ENCODE measurements at places on chromosomes 12 and 14.

DNA sequence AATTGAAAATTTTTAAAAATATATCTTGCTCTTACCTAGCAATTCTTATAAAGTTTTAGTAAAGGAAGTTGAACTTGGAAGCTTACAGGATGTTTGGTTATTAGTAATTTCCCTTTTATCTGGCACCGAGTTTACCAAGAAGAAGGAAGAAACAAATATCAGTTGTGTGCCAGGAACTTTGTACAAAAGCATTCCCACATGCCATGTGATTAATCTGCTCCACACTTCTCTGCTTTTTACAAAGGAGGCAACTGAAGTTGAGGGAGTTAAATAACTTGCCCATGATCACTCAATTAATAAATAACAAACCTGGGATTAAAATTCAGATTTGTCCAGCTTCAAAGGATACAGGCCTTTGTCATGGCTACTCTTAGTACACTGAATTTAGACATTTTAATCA lies 122.5 kb upstream of the BCAT1 start:
- DNase-seq: peak; percentile 45

- no peak for DNase-seq
These were observed 17.6 kb upstream of the GPR33 start for GRCh38 chr14:31505411-31505810.

DNA sequence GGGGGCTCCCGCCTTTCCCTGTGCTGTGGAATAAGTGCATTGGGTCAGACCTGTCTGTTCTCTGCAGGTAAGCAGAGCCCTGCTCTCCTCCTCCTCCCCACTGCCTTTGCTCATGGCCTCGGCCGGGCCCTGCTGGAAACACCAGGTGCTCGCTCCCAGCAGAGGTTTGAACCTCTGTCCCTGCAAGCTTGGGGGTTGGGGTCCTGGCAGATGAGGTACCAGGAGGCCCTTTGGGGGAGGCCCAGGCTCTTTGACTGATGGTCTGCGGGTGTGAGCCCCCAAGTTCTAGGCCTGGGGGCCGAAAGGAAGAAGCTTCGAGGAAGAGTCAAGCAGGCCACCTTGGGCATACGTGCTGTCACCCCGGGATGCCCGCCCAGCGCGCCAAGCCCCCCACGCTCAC lies 22.1 kb upstream of the CEP170B start:
- DNase-seq: no peak

DNA sequence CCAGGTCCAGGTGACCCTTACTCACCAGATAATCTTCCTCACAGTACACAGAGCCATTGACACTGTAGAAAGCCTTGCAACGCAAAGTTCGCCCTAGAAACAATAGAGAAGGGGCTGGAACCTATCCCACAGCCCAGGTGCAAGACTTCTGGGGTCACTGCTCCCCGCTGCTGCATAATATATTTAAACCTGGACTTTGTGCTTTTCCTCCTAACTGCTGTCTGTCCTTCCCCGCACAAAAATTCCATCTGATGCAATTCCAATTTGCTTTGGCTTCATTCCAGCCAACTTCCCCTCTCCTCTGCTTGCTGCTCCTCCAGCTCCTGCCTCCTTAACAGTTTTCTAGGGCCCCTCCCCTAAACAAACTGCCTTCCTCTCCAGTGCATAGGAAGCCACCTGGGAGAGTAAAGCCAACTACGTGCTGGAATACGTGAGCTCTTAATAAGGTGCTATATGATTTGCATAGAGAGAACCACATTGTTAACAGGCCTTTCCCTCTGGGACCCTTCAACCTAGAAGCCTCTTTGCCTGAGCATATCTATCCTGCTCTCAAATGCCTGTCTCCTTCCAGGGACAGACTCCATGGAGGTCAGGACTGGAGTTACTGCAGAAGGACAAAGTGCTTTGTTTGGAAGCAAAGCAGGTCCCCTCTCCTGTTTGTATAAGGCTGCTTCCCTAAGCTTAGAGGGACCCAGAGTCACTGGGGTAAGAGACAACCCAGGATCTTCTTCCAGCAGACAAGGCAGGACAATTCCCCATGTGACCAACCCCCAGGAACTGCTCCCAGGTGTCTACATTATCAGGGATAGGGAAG lies 5.5 kb downstream of the AJUBA start:
- no peak for DNase-seq

- peak; percentile 57 for DNase-seq
These were observed 83.8 kb downstream of the NRXN3 start for GRCh38 chr14:78253986-78254385.

DNA sequence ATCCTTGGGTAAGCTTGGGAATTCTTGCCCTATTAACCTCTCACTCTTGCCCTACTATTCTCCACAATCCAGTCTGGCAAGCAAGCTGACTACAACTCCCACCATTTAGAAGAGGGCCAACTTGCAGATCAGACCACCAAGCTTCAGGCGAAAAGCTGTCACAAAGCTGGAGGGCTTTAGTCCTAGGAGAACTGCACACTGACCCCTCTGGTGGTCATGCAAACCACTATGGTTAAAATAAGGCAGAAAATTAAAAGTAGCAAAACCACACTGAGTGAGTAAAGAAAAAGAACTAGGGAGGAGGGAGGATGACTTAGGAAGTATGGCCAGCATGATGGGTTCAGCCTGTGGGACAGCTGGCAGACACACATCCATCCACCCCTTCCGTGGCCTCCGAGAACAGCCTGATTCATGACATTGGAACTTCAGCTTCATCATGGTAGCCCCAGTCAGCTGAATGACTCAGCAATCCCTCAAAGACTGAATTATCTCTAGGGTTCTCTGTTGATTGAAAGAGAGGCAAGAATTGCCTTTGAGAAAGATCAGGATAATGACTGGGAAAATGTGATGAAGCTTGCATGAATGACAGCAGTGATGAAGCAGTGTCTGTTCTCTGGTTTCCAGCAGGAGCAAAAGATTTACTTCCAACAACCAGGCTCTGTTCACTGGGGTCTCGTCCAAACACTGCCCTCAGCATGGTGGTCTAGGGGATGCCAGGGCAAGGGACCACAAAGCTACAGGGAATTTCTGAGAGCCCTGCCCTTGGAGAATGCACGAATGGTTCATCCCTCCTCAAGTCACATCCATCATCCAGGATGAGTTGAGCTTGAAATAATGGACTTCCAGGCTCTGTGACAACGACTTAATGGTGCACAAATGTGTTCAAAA lies 24.4 kb downstream of the PITPNM2 start:
- DNase-seq: no peak

- DNase-seq: no peak
These were observed 26.4 kb downstream of the SETD3 start for GRCh38 chr14:99454246-99454645.

GRCh38 chr12:27828196-27828595 lies 48.2 kb upstream of the MANSC4 start:
- no peak for DNase-seq

DNA sequence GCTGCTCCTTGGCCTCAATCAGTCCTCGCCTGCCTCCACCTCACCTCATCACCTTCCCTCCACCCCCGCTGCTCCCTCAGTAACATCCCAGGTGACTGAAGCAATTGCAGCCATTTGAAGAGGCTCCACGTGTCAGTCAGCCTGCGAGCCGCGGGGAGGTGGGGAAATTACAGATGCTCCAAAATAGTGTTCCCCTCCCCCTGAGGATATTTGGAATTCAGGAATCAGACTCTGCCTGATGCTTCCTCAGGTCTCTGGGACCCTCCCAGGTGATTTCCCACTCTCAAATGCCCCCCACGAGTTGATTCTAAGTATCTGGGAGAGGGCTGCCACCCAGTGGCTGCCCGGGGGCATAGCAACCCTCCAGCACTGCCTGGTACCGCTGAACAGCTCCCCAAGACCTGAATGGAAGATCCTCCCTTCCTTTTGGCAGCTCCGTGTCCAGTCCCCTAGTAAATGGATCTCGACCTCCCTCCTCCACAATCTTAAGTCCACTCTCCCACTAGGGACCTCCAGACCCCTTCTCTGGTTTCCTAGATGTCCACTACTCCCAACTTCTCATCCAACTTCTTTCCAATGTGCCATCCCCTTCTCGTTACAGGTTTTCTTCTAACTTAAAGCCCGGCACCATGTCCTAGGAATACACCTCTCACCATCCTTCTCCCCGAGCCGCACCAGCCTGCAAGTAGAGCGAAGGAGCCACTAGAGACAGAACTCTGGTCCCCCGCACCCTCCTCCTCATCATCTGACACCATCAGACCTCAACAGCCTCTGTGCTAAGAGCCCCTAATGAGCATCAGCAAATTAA lies 1.4 kb upstream of the ASIC1 start:
- peak; percentile 52 for DNase-seq

GRCh38 chr12:94498073-94498472 lies 38.4 kb upstream of the CEP83 start:
- no peak for DNase-seq

DNA sequence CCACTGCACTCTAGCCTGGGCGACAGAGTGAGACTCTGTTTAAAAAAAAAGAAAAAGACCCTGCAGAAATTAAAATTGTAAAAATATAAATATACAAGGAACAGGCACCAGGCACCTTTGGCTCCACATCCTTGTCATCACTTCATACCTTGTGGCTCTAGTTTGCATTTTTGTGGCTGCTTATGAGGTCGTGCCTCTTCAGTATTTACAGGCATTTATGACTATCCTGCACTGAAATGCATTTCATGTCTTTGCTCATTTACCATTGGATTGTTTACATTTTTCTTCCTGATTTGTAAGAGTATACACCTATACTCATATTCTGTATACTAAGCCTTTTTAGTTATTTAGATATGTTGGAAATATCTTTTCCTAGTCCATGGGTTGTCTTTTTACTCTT lies 20.1 kb downstream of the BICD1 start:
- DNase-seq: no peak

GRCh38 chr12:47032644-47033043 lies 46.8 kb upstream of the PCED1B start:
- DNase-seq: peak; percentile 63

DNA sequence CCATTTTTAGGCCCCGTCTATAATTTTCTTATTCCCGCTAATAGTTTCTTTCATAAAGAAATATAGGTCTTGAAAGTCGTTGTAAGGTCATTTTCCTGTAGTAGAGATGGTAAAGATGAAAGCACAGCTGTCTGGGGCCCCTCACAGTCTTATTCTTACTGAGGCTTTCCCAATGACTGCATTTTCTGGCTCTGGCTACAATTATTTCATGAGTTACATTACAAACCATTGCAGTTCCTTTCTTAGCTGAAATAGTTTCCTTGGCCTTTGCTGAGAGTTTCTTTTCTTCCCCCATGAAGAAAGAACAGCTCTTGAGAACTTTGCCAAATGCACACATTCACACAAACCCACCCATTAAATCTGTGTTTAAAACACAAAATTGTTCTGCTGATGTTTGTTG lies 113.0 kb downstream of the DYRK2 start:
- no peak for DNase-seq

GRCh38 chr12:48907245-48907644 lies 18.0 kb downstream of the FKBP11 start:
- DNase-seq: no peak

- DNase-seq: no peak
These were observed 251.4 kb upstream of the ATXN7L3B start for GRCh38 chr12:74286254-74286653.

DNA sequence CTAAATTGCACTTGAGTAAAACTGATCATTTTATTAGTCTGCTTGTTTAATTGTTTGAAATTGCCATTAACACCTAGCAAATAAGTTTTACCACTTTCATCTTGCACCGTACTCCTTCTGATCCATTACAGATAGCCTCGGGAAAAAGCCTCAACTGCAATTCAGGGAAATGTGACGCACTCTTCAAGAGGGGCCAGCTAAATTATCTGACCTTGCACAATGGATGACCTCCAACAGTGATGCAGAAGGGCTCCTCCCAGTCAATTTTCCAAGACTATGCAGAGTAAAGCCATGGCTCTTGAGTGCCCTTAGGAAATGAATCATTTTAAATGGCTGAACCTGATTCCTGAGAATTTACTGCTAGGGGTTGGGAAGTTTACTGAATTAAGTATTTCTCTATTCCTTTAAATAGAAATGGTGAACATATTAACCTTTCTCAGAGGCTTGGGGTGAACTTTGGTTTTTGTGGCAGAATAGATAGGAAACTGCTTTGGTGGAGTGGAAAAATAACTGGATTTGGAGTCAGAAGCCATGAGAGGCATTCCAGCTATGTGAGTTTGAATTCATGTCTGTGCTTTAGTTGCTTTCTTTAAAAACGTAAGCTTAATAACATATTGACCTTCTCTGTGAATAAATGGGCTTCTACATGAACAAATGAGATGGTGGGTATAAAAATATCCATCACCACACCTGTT lies 64.8 kb upstream of the OVCH1 start:
- DNase-seq: no peak

GRCh38 chr12:117076410-117077372 lies 22.5 kb downstream of the TESC start:
- DNase-seq: no peak

DNA sequence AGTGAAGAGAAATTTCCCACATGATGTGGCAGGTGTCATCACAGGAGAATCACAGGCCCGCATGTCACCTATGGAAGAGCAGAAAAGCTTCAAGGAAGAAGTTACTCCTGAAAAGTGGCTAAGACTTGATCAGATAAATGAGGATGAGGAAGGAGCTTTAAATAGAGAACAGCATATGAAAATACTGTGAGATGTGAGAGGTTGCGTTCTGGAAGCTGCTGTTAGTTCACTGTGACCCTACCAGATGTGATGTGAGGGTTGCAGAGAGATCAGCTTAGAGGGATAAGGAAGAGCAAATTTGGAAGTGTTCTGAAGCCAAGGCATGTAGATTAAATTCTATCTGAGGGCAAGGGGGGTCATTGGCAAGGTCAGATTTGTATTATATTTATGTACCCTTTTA lies 17.1 kb downstream of the ERP27 start:
- no peak for DNase-seq

- DNase-seq: no peak
These were observed 253.9 kb upstream of the ARID2 start for GRCh38 chr12:45475594-45475993.

DNA sequence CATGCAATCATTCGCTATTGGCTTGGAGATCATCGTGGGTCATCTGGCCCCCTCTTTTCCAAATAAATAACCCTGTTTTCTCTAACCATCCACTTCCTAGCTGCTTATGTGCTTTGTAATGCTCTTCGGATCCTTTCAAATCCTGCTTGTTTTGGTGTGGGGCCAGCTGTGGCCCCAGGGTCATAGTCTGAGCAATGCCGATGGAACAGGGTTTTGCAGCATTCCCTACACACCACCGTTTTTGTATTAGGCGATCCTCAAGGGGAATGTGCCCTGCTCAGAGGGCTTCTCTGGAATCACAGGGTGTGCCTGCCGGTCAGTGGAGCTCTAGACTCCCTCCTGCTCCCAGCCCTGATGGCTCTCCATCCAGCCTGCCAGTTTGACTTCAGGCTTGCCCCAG lies 78.1 kb upstream of the NRXN3 start:
- no peak for DNase-seq

DNA sequence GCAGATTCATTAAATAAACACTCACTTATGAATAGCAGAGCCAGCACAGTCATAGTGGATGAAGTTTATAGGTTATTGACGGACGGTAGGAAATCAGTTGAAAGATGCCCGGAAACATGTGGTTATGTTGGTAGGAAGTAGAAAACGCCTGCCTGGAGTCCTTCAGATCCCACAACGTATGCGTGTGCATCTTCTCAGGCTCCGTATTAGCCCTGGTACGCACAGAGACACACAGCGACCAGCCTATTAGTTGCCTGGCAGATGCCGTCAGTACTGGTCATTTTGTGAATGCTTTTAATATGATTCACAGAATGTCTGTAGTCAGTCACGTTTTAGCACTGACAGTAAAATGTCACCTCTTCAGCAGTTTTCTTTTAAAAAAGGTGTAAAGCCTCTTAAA lies 196.4 kb downstream of the RGS6 start:
- DNase-seq: peak; percentile 1

Measured in suppressor macrophage treated with lipopolysaccharide for 4 hours (primary cell).